ENCODE measurements at places on chromosomes 1 and 21.
A peak's percentile ranks its signal among the peaks of the same experiment; 100 is the strongest.

GRCh38 chr1:169108863-169109560 lies 2.5 kb downstream of the ATP1B1 start:
- peak; percentile 17 for DNase-seq

DNA sequence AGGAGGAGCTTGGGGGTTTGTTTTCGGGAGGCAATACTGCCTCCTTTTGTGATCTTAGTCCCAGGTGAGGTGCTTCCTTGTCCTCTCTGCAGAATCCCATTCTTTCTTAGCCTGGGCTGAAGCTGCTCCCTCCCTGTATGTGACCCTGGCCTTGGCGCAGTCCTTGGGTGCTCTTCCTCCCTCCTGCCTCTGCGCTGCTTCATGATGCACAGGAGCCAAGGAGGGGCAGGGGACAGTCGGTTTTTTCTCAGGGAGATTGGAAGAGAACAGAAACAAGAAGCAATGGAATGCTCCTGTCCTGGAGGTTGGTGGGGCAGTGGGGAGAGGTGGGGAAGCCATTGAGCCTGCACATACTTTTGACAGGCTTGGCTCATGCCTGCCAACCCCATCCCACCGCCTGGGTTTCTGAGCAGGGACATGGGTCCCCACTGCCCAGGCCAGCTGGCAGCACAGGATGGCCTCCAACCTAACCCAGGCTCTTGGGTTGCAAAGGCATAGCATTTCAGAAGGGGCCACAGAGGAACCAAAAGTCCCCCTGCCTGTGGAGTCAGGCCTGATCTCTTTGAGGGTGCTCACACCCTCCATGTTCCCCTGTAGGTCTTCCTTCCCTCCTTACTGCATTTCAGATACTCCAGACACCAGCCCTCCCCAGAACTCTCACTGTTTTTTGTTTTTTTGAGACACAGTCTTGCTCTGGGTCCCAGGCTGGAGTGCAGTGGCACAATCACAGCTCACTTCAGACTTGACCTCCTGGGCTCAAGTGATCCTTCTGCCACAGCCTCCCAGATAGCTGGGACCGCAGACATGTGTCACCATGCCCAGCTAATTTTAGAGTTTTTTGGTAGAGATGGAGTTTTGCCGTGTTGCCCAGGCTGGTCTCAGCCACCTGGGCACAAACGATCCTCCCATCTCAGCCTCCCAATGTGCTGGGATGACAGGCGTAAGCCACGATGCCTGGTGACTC lies 16.1 kb downstream of the IL6R start:
- DNase-seq = no peak

DNA sequence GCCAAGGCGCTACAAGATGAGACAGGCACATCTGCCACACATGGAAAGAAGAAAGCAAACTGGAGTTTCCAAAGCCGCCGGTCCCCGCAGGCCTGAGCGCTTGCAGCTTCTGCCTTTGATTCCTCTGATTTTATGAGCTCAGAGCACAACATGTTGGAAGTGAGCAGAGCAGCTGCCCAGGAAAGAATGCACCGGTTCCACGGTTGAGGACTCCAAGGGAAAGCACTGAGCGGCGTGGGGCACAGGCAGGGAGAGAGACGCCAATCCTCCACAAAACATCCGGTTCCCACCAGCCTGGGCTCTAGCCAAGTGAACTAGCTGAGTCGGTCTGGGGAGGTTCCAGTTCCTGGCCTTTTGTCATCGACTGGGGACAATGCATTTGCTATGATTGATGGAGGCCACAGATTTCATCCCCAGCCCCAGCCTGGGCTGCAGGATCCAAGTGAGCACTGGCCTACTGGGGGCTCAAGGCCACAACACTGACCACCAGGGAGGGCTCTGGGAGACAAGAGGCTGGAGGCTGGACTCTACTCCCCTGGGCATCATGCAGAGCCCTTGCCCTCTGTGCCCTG lies 253.1 kb upstream of the IRF2BP2 start:
- DNase-seq = no peak

- DNase-seq = no peak
These were observed 58.2 kb upstream of the RCC1 start for GRCh38 chr1:28447679-28448078.

DNA sequence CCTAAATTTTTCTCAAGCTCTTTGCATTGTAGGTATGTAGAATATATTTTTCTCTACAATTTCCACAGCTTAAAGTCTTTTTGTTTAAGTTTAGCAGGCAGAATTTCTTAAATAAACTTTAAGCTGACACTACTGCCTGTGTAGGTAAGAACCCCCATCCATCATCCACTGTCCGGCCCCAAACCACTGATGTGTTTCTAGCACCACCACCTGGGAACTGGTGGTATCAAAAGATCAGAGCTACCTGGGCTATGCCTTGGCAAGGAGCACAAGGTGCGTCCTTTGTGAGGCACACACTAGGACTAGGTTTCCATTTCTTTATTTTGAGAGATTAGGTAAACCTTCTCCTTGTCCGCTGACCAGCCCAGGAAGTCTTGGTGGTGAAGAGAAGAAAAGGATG lies 10.5 kb upstream of the LELP1 start:
- no peak for DNase-seq

GRCh38 chr1:39136638-39137037 lies 67.9 kb upstream of the MACF1 start:
- no peak for DNase-seq

DNA sequence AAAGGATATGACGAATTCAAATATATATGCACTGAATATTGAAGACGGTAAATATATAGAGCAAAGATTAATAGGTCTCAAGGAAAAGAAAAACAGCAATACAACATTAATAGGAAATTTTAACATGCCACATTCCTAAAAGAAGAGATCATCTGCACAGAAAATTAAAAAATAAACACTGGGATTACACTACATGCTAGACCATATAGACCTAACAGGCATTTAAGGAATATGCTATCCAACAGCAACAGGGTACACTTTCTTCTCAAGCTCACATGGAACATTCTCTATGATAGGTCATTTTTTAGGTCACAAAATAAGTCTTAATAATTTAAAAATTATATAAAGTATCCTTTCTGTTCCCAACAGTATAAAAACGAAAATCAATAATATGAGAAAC lies 1038.3 kb downstream of the KCNT2 start:
- DNase-seq = no peak

DNA sequence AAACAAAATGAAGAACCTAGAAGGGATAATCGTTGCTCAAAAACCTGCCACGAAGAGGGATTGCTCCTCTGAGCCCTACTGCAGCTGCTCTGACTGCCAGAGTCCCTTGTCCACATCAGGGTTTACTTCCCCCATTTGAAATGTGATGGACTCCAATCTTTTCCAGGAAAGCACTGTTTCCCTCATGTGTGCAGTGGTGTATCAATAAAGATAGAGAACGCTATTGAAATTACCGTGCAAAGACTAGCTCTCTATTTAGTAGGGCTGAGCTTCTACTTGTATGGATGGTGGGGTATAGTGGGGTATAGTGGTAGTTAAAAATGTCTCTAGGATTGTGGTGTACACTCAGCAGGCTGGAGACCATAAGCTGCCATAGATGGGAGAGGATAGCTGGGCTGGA lies 3.7 kb downstream of the TMCO2 start:
- DNase-seq = no peak

DNA sequence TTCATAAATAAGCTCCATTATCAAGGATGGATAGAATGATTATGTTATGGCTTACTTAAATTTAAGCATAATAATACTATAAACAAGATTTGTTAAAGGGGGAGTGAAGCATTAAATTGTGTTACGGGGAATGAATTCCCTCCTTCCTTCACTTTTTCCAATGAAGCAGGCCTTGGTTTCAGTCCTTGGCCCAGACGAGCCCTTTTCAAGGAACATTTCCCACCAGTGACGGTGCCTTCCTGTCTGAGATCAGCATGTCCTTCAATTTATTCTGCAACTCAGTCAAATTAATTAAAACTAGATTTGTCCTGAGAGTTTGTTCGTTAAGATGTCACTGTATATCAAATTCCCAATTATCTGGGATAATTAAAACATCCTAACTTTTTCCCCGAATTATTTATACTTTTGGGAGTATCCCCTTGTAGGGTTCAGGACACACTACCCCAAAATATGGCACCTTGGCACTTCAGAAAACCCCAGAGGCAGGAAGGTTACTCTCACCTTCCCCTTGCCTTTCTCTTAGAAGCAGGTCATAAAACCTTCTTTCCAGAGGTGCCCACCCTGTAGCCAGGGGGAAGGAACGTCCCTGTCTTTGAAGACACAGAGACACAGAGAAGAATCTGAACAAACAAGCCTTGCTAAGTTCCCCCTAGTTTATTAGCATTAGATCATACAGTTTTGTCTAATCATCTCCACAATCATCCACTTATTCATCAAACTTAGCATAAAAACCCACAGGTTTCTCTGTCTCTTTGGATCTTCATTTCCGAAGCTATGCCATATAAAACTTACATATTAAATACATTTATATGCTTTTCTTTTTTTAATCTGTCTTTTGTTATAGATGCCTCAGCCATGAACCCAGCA lies 86.2 kb upstream of the ARHGAP29 start:
- no peak for DNase-seq

DNA sequence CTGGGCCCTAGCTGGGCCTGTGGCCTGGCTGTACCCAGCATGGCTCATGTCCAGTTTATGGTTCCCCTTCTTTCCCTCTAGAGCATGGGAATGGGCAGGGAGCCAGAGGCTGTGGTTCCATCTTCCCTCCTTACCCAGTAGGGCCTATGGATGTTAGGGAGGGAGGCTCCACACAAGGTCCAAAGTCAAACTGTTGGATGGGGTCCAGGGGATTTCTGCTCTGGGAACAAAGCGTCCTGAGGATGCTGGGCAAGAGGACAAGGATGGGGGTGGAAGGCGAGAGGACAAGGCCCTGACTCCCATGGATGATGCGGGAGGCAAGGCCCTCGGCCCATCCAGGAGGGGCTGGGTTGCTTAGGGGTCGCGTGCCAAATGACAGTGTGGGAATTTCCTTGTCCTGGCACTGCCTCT lies 17.3 kb downstream of the CSF1 start:
- no peak for DNase-seq

DNA sequence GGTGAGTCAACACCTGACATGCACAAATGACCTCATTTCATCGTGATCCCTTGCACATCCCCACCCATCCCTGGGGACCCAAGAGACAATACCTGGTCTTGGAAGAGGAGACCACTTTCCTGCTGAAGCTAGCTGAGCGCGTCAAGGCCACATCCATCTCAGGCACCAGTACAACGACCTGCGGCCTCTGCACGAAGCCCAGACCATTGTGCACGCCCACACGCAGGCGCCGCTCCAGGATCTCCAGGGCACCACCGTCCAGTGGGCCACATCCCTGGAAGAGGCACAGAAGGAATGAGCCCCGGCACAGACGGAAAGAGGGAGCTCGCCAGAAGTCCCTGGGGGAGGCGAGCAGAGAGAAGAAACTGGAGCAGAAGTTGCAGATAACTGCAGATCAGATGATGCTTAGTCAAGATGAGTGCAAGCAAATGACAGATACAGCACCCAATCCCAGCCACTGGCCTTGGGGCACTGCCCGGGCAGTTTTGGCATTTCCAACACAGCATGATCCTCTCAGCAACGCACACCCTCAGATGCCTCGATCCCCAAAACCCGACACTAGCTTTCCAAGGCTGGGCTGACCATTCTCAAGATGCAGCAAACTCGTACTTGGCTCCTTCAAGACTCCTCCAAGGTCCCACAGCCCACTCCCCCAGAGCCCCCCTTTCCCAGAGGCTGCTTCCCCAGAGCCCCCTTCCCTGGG lies 44.1 kb downstream of the NPHP4 start:
- no peak for DNase-seq

DNA sequence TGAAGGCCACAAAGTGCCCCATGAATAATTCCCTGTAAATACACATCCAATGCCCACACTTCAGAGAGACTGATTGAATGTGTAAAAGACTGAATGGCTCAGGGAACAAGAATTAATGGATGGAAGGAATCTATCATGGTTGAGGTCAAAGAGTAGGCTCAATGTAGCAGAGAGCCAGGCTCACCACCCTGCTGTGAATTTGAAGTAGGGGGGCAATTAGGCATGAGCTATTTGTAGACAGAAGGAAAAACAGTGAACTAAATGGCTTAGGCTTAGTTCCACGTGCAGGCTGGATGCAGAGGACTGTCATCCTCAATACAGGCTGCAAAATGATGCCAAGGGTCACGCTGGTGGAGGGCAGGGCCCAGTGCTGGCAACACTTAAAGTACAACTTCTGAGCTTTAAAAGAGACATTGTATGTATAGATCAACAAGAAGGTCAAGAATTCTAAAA lies 22.9 kb upstream of the IGSF3 start:
- DNase-seq = no peak

DNA sequence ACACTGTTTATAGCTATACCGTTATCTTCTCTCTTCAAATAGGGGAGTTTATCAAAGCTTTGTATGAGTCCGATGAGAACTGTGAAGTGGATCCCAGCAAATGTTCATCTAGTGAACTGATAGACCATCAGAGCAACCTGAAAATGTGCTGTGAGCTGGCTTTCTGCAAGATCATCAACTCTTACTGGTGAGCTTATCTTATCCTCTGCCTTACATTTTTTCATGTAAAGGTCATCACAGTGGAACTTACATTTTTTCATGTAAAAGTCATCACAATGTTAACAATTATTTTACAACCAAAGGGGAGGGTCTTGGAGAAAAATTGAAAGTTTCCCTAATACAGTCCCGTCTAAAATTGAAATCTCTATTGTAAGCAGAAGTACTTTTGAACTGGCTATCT lies 45.2 kb downstream of the CLEC20A start:
- no peak for DNase-seq

DNA sequence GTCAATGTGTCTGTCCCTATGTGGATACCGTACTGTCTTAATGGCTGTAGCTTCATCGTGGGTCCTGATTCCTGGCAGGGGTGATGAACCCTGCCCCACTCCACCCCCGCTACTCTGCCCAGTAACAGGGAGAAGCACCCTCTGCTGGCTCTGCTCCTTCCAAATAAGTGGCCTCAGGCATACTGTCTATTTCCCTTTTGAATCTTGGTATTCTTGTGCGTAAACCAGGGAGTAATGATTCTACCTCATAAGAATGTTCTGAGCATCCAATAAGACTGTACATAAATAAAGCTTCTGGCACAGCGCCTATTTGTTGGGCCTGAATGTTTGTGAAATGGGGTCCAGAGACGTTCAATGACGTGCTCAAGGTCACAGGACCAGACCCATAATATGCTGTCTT lies 35.2 kb upstream of the CTPS1 start:
- no peak for DNase-seq

- no peak for DNase-seq
These were observed 10.9 kb downstream of the MORC3 start for GRCh38 chr21:36330904-36331303.

GRCh38 chr1:243751506-243751905 lies 98.5 kb downstream of the AKT3 start:
- DNase-seq = no peak

- DNase-seq = no peak
These were observed 170.0 kb upstream of the KCTD3 start for GRCh38 chr1:215397106-215397505.
